ENCODE measurements at places on chromosomes 4 and X.

DNA sequence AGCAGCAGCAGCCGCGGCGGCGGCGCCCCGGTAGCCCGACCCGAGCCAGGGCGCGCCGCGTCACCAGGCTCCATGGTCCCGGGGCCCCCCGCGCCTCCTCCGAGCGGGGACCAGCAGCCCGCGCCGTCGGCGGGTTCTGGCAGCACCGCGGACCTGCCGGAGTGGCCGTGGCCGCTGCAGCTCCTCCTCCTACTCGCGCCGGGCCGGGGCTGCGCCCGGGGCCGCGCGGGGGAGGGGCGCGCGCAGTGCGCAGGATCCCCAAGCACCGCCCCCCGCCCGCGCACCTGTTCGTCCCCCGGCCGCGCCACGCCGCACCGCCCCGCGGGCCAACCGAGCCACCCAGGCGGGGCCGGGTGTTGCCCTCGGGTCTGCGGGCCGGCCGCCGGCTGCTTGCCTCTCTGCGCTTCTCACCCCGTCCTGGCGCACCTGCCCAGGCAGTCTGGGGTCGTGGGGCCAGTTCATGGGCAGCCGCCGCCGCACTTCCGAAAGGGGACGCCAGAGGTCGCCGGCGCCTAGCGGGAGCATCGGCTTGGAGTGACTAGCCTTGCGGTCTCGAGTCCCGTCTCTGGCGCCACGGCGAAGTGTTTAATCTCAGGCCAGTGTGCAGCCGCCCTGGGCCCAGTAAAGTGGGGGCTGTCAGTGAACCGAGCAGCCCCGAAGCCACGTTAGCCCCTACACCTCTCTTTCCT lies at the start of gene SLC9A7:
Gene SLC9A7 (minus strand): TSS at position 163 of the 689 bp plus-strand sequence. CDS start 89 bp downstream, at position 74.
- peak; percentile 76 for DNase-seq

GRCh38 chr4:55636656-55636999 lies 530 bp upstream of the NMU start:
- no peak for DNase-seq

DNA sequence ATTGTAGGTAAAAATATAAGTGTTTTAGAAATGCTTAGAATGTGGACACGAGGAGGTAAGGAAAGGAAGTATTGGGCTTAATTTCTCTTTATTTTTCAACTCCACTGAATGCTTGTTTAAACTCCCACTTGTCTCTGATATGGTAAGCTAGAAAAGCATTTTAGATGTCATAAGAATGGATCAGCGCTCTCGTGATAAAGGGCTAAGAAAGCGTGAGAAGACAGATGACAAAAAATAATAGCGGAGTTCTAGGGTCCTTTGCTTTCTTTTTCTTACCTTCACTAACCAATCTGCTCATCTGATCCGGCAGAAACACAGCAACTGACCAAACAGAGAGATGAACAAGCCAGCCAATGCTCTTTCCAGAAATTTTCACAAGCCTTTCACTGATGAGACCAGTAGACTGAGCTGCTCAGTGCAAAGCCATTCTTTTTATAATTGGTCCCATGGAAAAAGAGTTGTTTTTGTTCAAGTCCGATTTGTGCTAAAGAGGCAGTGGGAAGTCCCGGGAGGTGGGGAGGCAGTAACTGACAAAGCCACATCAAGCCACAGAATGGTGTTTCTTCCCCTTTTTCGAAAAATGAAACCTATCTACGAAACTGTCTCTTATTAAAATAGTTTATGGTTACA lies at the start of gene TASL:
Gene TASL (minus strand): TSS at position 405 of the 630 bp plus-strand sequence. CDS start 17,411 bp downstream, outside the sequence.
- DNase-seq, result no peak

- peak; percentile 53 for DNase-seq
Measured at GRCh38 chr4:71857713-71858451, 74.0 kb upstream of the GC start.

- no peak for DNase-seq
Measured at GRCh38 chrX:133633162-133633561, 217.9 kb upstream of the GPC4 start.

DNA sequence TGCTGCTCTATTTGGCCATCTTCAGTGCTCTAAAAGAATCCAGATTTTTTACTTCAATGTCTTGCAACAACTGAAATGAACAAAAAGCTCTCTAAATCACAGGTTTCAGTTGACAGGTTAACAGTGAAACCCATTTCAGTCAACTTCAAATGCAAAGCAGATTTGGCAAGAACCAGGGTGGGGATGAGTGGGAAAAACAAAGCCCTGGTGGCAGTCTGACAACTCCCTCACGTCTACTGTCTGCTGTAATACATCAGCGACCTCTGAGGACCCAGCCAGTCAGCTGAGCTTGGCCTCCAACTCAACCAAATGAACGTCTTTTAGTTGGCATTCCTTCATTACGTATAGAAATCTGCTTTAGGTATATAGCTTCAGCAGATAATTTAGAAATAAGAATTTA lies 95.8 kb downstream of the COL25A1 start:
- no peak for DNase-seq

- DNase-seq, result peak; percentile 68
Measured at GRCh38 chr4:173211838-173212237, 43.2 kb downstream of the GALNT7 start.

DNA sequence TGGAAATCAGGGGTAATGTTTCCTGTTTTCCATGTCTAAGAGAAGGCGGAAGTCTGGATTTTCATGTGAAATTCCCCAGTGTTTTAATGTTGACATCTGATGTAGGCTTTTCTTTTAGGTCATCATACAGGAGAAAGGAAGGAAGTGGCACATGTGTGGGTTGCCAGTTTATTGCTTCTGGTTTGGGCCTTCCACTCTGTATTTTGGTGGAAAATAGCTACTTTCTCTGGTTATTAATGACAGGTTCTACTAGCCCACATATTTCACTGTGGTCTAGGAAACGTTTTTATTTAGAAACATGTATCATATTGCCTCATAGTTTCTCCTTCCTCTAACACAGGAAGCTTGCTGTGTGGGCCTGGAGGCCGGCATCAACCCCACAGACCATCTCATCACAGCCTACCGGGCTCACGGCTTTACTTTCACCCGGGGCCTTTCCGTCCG lies 7.2 kb downstream of the PDHA1 start:
- DNase-seq, result no peak

DNA sequence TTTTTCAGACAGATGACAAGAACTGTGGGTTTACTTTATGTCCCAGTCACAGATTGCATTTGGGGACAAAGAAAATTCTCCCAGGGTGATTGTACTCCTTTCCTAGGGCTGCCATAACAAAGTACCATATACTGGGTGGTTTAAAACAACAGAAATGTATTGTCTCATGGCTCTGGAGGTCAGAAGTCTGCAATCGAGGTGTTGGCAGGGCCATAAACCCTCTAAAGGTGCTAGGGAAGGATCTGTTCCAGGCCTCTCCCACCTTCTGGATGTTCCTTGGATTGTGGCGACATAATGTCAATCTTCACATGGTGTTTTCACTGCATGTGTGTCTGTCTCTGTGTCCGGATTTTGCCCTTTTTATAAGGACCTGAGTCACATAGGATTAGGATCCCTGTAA lies 12.3 kb downstream of the GEMIN8 start:
- DNase-seq, result no peak

DNA sequence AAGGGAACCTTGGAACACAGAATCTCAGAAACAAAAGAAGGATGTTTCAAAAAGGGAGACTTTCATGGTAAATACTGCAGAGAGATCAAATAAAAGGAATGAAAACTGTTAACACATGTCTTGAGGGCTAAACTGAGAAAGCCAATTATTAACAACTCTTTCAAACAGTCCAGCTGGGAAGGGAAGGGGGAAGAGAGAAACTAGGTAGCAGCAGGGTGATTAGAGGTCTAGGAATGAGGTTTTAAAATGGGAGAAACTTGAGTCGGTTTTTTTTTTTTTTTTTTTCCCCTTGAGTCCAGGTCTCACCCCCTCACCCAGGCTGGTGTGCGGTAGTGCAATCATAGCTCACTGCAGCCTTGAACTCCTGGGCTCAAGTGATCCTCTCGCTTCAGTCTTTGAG lies 4.3 kb downstream of the BCLAF3 start:
- DNase-seq, result no peak

- DNase-seq, result no peak
Measured at GRCh38 chr4:118175506-118175905, 141.2 kb downstream of the NDST3 start.

GRCh38 chr4:16035843-16036242 lies 48.0 kb downstream of the PROM1 start:
- no peak for DNase-seq

DNA sequence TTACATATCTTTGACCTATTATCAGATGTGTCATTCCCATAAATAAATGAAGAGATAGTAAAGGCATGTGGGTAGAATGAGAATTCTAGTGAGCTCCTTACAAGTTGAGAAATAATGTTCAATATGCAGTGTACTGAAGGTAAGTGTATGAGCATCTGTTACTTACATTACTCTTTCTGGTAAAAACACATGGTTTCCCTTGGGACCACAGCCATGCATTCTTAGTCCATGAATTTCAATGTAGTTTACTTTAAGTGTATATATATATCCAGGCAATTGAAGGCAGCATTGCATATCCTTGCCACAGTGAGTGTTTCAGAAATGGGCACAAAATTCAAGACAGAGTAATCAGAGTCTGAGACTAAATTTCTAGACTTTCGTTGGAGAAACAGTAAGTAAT lies 277.2 kb downstream of the CXXC4 start:
- no peak for DNase-seq

- DNase-seq, result peak; percentile 67
Measured at GRCh38 chr4:24477919-24478318, 106.4 kb downstream of the DHX15 start.

- DNase-seq, result no peak
Measured at GRCh38 chr4:176137631-176138030, 57.8 kb downstream of the SPATA4 start.

GRCh38 chr4:5142726-5143125 lies 91.4 kb downstream of the STK32B start:
- DNase-seq, result peak; percentile 63

DNA sequence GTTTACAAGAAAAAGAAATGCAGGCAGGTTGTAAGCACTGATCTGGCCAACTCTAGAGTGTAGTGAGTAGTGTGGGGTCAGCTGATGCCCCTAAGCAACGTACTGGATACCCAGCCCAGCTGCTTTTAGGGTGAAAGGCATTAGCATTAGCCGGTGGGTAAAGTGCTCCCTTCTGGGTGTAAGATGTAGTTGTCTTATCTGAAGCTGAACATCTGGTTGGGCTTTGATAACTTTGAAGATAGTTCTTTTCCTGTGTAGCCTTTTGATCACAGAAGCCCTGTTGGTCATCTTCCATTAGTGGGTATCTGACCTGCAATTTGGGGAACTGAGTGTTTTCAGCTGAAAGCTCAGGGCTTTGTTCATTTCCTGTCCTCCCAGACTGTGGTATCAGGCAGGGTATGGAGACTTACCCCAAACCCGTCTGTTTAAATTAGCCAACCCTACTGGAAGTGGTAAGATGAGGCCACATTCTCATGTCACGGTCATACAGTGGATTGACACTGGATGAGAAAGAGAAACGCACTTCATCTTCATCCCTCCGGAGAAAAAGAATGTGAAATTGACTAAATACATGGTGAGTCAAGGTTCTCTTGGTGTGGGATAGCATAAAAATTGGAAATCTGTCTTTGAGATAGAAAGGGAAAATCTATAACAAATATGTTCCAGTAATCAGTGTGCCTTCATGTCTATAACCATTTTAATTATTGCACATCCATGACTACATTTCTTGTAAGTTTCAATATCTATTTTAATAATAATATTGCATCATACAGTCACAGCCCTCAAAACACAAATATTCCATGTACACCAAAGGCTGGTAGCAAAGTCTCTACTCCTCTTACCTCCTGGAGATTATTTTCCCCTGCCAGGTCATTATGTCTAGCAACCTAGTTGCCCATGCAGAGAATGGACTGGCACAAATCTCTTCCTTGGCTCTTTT lies 8.7 kb downstream of the RHOH start:
- no peak for DNase-seq

DNA sequence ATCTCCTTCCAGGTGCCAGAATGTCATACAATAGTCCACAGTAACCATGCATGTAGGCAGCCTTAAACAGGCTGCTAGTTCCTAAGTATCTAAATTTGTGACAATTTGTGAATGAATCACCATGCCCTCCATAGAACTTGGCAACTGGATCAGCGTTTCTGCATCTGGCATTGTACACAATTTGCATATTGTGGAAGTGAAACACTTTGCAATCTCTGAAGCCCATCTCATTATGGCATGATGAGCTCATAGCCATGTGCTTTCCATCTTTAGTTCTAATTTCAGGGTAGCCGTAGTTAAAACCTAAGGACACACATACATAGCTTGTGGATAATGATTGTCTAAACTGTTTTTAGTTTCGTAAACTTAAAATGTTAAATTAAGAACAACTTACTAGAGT lies 573.6 kb downstream of the PPP4R3C start:
- DNase-seq, result no peak

DNA sequence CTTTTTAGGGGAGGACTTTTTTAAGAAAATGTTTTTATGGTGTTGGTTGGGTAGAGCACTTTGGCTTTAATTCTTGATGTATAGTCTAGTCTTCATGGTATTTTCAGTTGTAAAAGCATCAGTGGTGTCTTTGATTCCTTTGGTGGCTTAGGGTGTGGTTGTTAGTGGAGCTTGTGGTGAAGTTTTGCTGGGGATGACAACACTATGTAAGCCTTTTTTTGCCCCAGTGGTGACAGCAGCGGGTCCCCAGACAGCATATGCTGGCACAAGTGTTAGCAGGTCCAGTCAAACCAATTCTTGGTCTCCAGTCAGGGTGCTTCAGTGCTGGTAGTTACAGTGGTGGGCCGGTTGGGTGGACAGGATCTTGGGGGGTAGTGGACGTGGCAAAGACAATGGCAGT lies 52.0 kb downstream of the CHIC1 start:
- DNase-seq, result no peak

DNA sequence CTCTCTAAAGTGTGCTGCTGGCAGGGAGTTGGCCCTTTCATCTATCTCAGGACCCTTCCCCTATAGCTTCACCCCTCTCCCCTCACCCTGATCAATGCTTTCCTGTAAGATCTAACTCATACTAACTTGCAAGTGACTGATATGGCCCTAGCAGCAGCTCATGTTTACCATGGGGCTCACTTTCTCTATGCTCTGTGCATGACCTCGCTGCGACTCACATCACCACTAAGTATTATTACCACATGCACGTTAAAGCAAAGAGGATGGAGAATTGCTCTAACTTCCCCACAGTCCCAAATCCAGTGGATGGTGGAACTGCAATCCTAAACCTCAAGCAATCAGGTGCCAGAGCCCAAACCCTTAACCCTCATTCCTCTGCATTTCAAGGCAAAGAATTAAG lies 626.6 kb downstream of the MID1IP1 start:
- no peak for DNase-seq

All from hepatocyte (in vitro differentiated cells).